ENCODE measurements at places on chromosomes 7 and 10.

GRCh38 chr10:127278001-127278400 is 81.6 kb upstream of the INSYN2A start:
- no peak for DNase-seq

DNA sequence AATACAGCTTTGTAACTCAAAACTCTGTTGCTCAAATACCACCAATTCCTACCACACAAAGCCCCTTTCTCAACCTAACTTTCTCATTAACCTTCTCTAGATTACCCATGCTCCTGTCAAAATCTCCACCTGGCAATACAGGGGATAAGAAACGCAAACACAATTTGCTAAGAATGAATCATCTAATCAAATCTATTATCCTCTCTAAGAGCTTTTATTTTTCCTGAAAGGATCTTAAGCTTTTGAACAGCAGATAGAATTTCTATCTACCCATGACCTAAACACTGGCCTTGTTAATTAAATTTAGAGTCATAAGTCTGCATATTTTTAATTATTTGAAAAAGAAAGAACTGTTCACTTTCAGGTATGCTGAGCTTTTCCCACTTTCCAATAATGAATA is 98.3 kb downstream of the HBP1 start:
- no peak for DNase-seq

DNA sequence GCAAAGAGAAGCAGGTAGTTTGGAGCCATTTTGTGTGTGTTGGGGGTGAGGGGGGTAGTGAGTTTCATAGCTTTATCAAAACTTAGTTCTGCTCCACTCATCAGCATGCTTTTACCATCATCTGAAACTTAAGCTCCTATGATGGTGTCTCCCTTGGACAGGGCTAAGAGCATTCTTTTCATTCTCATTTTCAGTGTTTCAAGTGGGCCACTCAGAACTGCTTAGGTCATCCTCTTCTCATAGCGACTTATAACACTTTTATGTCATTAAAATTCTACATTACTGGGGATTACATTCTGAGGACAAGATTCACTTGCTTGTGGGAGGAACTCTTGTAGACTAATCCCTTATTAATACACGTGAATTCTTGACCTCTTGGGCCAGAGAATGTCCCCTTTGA is 649.4 kb downstream of the SUGCT start:
- no peak for DNase-seq

DNA sequence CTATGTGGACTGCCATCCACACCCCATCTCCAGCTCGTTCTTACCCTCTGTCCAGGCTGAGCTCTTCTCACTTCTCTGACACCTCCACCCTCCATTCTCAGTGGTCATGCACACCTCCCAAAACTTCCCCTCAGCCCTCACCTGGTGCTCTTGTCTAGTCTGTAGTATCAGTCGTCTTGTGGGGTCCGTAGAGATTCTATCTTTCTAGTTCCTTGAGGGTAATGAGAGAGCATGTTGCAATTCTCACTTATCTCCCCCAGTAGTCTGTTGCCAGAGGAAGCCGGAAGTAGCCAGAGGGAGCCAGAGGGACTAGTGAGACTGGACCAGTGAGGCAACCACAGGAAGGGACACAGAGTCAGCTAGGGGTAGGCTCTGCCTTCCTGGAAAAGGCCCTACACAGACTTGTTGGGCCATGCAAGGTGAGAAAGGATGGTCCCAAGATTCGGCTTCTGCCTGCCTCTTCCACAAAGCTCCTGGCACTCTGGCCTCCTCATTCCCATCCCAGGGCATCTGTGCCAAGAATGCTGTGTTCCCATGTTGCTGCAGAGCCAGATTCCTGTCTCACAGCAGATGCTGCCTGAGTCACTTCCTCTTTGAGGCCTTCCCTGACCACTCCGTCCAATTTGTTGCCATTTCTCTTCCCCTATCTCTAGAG is 50.6 kb upstream of the DUSP5 start:
- no peak for DNase-seq

DNA sequence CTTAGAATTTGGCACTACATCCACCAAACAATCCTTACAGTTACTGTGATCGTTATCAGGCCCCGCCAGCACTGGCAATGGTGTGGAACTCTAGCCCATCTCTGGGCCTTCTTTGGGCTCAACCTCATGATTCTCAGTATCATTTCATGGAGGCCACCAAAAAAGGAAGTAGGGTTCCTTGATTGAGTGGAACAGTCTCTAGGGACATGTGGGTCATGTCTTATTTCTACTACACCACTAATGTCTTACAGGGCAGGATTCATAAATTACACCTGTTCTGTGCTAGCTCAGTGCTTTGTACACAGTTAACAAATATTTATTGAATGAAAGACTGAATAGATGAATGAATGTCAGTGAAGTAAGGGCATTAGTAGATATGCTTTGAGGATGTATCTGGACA is 53.9 kb downstream of the AP3M1 start:
- no peak for DNase-seq

DNA sequence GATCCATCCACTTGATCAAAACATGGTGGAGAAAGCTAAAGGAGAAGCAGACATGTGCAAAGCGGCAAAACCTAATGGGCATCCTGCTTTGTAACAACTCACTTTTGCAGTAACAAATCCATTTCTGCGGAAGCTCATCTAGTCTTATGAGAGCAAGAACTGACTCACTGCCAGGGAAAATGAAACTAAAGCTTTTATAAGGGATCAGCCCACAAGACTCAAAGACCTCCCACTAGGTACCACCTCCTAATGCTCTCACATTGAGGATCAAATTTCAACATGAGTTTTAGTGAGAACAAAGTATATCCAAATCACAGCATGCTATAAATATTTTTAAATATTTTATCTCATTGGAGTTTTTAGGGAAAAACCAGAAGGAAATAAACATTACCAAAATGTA is 120.1 kb upstream of the GNAI1 start:
- DNase-seq: no peak

- peak; percentile 88 for DNase-seq
Observed at GRCh38 chr7:131688738-131689661, 132.6 kb upstream of the PODXL start.

- DNase-seq: no peak
Observed at GRCh38 chr7:78879206-78879605, 574.3 kb downstream of the MAGI2 start.

DNA sequence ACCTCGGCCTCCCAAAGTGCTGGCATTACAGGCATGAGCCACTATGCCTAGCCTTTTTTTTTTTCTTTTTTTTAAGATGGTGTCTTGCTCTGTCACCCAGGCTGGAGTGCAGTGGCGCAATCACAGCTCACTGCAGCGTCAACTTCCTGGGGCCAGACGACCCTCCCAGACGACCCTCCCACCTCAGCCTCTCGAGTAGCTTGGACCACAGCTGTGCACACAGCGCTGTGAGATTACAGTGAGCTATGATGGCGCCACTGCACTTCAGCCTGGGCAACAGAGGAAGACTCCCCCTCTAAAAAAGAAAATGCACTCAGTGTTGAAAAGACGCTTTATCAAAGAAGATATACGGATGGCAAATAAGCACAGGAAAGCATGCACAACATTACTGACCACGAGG is 16.5 kb upstream of the WIPI2 start:
- no peak for DNase-seq

GRCh38 chr7:34973400-34973760 is 63.9 kb downstream of the DPY19L1 start:
- no peak for DNase-seq

GRCh38 chr7:131882321-131882720 is 325.9 kb upstream of the PODXL start:
- no peak for DNase-seq

DNA sequence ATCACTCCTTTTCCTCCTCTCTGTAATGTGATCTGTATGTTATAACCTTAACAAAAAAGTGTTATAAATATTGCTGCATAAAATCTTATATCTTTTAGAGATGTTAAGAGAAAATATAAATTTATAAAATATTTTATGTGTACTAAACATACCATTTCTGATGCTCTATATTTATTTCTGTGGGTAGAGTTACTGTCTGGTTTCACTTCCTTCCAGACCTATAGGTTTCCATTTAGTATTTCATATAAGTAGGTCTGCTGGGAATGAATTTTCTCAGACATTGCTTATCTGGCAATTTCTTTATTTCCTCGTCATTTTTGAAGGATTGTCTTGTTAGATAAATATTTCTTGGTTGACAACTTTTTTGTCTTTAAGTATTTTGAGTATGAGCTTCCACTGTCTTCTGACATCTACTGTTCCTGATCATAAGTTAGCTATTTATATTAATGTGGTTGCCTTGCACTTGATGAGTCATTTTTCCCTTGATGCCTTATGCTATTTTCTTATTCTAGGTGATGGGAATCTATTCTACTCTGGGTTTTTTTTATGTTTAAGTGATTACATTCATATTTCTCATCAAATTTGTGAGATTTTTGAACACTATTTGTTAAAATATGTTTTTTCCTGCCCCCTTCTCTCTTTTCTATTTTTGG is 11.2 kb upstream of the THSD7A start:
- DNase-seq: no peak

DNA sequence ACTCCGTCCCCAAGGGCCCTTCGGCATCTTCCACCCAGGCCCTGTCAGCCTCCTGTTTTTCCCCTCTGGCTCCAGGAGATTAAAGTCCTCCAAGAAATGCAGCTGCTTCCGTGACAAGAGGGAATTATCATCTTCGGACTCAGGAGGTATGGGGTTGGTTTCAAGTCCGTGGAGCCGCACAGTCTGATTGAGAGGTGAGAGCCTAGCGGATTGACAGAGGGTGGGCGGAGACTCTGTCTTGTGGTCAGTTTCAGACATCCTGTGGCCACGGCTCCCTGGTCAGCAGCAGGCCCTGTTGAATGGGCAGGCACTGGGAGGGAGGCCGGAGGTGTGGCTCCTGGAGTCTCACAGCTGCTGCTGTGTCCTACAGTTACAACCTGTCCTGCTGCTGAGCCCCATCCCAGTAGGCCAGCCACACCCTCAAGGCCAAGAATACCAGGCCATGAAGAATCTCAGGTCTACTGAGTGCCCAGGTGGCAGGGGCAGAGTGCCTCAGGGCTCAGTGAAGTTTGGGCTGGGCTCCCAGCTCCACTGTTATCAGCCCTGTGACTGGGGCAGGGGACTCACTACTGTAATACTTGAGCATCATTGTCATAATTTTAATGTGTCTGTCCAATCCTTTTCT is 49.3 kb upstream of the ZNF716 start:
- DNase-seq: no peak

- DNase-seq: no peak
Observed at GRCh38 chr7:124532166-124532565, 233.4 kb downstream of the GPR37 start.

DNA sequence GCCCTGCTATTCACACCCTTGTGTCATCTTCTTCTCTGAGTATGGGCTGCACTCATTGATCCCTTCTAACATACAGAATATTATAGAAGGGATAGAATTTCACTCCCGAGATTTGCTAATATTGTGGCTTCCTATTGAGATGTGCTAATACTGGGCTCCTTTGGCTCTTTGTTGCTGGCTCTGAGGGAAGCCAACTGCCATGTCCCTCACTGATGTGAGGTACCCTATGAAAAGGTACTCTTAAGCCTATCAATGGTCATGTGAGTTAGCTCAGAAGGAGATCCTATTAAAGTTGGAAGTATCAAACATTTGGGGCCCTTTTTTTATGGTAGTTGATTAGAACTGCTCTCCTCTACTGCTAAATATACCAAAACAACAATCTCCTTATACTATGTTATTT is 665.2 kb upstream of the ZWINT start:
- DNase-seq: no peak

GRCh38 chr7:89312551-89312950 is 517.0 kb upstream of the TEX47 start:
- DNase-seq: no peak

DNA sequence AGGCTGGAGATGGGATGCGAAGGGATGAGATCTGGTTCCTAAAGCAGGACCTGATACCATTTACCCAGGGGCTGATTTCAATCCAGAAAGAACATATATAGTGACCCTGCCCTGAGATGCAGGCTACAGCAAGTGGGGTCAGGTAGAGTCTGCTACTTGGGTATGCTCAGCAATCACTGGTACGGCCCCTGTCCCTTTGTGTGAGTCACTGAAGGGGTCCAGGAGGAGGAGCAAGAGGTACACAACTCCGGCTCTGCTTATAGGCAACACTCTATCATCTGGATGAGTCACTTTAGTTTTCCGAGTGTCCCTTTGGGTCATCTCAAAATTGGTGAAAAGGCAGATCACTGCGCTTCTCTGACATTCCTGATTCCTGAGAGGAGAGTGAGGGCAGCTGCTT is 79.6 kb upstream of the SORCS1 start:
- DNase-seq: no peak

GRCh38 chr10:45377858-45378257 is 3.8 kb downstream of the ALOX5 start:
- no peak for DNase-seq

- no peak for DNase-seq
Observed at GRCh38 chr10:117441361-117441760, 66.1 kb upstream of the PDZD8 start.

DNA sequence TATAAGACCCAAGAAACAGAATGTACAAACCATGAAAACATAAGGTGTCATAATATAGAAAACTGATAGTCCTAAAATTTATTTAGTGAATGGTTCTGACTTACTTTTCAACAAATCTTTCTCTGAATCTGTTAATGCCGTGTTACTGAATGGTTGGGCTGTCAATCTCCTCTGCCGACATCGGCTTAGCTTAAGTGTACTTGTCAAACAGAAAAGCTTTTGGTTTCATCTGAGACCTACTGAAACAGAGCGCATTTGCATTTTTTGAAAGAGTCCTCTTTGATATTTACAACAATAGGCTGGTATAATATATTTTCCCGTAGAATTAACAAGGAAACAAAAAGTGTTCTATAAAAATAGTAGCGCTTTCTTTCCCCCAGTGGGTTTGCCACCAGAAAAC is 120.9 kb upstream of the ZNF804B start:
- no peak for DNase-seq

DNA sequence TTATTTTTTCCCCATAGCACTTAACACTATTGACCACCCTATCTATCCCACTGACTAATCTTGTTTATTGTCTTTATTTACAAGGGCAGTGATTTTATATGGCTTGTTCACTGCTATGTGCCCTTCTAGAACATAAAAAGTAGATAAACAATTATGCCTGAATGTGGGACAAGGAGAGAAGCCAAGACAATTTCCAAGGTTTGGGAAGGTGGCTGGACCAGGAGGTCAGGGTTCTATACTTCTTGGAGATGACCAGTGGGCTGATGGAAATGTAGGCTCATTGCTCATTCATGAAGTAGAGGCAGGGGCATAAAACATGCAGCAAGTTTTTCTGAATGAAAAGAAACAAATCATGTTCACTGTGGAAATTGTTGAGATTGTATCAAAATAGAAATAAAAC is 11.5 kb downstream of the IGFBP3 start:
- DNase-seq: no peak

DNA sequence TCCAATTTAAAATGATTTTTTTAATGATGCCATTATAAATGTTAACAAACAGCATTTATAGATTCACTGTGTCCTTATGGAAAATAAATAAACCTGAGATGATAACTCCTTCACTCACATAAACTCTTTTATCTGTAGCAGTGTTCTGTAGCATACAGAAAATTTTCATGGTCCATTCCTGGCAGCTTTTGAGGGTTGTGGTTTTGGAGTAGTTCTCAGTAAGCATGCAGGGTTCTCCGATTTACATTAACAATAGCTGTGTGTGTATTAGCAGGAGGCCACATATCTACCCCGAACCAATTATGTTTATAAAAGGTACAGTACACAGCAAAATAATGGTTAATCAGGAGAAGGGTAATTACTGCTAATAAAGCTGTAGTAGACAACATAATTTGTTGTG is 162.7 kb downstream of the CDCA7L start:
- no peak for DNase-seq
